Subcutaneous adipose tissue (tissue), 4 donors: ENCODE measurements at places on chromosomes 2 and 18. TPM values are rescaled to one million over a fixed set of nuclear protein-coding genes. Genes with fewer than 3 reads are reported as not detected.

Gene EML6
- 0.65 TPM for total RNA-seq

Gene TEKT4
- not detected for total RNA-seq

Gene PFN4
- 1.3 TPM for total RNA-seq

Gene NCKAP5
- total RNA-seq: 1.5 TPM

Gene SCN3A
- 2.6 TPM for total RNA-seq

Gene TM4SF20
- total RNA-seq: 0.68 TPM

Gene FOXD4L1
- total RNA-seq: not detected

Gene STON1
- 59.2 TPM for total RNA-seq

Gene TBC1D8
- total RNA-seq: 119 TPM

Gene DSC2
- 15.5 TPM for total RNA-seq

Gene EMX1
- total RNA-seq: not detected

Gene LYPD1
- not detected for total RNA-seq

Gene RNF152
- 19.6 TPM for total RNA-seq

Gene TNFAIP6
- total RNA-seq: 0.57 TPM

Gene GAL3ST2
- not detected for total RNA-seq
